ENCODE measurements at places on chromosomes 5 and 9.

DNA sequence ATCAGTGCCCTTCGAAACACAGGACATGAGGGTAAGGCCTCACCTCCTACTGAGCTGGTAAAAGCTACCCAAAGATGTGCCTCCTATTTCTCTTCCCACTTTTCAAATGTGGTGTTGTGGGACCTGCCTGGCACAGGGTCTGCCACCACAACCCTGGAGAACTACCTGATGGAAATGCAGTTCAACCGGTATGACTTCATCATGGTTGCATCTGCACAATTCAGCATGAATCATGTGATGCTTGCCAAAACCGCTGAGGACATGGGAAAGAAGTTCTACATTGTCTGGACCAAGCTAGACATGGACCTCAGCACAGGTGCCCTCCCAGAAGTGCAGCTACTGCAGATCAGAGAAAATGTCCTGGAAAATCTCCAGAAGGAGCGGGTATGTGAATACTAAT, 1.9 kb downstream of the IRGM start:
- no peak for DNase-seq

GRCh38 chr9:132044176-132044875, 35.3 kb downstream of the MED27 start:
- no peak for DNase-seq

GRCh38 chr9:76162086-76162730, 232.0 kb downstream of the RFK start:
- DNase-seq = no peak

DNA sequence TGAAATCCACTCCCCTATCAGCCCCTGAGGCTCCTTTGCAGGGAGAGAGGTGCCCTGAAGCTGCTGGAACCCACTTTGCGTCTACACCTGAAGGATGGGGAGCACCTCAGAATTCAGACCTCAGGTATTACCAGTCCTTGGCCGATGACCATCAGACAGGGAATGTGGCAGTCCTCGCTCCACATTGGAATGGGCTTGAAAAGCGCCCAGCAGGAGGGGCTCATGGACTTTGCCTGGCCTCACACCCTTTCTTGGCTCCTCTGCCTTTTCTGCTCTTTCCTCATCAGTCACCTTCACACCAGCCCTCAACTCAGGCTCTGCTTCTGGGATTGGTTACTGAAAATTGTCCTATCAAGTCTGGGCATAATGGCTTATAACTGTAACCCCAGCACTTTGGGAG, 83.9 kb downstream of the BARX1 start:
- DNase-seq = no peak

DNA sequence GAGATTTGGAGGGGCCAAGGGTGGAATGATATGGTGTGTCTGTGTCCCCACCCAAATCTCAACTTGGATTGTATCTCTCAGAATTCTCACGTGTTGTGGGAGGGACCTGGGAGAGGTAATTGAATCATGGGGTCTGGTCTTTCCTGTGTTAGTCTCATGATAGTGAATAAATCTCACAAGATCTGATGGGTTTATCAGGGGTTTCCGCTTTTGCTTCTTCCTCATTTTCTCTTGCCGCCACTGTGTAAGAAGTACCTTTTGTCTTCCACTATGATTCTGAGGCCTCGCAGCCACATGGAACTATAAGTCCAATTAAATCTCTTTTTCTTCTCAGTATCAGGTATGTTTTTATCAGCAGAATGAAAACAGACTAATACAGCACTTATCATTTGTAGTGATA, 29.5 kb upstream of the SPIN1 start:
- no peak for DNase-seq

DNA sequence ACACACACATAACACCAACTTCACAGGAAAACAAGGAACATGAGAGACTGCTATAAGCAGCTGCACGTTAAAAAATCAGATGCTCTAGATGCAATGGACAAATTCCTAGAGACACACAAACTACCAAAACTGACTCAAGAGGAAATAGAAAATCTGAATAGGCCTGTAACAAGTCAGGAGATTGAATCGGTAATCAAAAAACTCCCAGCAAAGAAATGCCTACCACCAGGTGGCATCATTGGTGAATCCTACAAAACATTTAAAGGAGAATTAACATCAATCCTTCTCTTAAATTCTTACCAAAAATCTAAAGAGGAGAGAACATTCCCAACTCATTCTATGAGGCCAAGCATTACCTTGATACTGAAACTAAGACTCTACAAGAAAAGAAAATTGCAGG, 54.9 kb downstream of the NDST1 start:
- peak; percentile 41 for DNase-seq

DNA sequence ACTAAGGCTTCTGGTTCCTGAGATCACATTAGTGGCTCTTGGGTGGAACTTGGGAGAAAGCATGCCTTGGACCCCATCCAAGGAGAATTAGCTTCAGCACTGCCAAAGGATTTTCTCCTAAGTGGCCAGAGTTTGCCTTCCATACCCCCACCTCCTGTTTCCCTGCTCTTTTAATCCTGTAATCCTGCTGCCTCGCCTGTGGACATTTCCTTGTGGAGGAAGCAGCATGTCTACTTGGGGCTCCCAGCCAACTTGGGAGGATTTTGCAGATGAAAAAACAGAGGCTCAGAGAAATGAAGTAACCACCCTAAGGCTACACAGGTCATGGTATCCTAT, 1.6 kb downstream of the ARSI start:
- no peak for DNase-seq

GRCh38 chr9:126097679-126098078, 228.9 kb upstream of the MVB12B start:
- DNase-seq = no peak

DNA sequence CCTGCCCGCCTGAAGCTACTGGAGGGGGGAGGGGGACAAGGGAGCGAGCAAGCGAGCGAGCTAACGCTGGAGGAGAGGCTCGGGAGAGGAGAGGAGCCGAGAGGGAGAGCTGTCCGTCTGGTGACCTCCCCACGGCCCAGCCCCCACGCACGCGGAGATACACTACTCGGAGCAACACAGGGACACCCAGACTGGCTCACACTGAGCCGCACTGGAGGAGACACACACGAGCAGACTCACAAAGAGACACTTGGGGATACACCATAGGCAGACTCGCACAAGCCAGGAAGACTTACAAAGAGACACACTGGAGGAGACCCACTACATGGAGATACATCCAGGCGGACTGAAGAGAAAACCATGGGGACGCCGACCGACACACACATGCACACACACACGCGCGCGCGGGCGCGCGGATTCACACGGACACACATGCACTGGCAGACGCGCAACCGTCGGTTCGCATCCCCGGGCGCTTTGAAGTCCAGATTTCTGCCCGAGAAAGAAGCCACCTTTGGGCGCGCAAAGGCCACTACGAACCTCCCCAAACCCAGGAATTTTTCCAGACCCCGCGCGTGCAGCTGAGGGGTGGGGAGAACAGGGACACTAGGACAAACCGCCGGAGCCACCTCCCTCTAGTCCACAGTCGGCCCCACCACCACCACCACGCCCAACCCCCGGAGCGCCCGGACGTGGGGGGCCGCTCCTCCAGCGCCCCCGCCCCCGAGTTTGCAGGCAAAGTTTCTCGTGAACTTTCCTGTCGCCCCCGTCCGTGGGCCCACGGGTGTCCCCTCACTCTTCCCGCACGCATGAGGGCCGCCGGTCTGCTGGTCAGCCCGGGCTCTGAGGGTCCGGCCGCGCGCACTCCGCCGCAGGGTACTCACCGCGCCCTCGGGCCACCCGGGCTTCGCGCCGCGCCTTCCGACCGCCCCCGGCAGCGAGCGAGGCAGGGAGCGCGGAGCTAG, 571 bp downstream of the CNTFR start:
- no peak for DNase-seq

GRCh38 chr5:117143406-117143805, 568.8 kb upstream of the SEMA6A start:
- DNase-seq = no peak

- no peak for DNase-seq
Observed at GRCh38 chr5:170483701-170484458, 19.9 kb upstream of the KCNIP1 start.

- no peak for DNase-seq
Observed at GRCh38 chr5:16837305-16837704, 98.8 kb downstream of the MYO10 start.

- DNase-seq = no peak
Observed at GRCh38 chr5:98333921-98334320, 439.5 kb upstream of the RGMB start.

DNA sequence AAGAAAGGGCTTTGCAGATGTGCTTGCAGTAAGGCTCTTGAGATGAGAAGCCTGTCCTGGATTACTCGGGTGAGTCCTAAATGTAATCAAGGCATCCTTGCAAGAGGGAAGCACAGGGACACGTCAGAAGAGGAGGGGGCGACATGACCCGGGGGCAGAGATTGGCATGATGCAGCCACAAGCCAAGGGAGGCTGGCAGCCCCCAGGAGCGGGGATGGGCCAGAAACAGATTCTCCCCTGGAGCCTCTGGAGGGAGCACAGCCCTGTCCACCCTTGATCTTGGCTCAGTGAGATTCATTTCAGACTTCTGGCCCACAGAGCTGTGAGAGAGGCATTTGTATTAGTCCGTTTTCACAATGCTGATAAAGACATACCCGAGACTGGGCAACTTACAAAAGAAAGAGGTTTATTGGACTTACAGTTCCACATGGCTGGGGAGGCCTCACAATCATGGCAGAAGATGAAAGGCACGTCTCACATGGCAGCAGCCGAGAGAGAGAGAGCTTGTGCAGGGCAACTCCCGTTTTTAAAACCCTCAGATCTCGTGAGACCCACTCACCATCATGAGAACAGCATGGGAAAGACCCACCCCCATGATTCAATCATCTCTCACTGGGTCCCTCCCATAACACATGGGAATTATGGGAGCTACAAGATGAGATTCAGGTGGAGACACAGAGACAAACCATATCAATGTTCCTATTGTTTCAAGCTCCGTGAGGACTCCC, 76.1 kb downstream of the ADAMTS2 start:
- DNase-seq = no peak

DNA sequence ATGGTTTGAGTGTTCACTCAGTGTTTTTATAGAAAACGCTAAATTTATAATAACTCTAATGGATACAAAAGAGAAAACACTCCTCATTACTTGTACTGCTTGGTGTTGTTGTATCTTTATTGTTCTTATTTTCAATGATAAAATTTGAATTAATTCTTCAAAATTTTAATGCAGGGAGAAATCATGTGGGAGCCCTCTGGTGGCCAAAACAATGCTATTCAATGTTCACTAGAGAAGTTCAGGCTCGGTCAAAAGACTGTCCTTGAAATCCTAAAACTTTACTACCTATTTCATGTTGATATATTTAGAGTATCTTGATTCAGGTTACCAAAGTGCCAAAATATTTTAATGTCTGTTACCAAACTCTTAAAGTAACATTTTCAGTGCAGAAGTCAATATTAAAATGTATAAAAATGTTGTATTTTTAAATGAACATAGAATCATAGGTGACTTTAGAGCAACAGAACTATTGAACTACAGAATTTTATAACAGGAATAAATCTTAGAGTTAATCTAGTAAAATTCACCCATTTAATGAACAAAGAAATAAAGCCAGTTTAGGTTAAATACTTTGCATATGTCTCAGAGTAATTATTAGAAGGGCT, 1259.8 kb downstream of the PTPRD start:
- DNase-seq = no peak

DNA sequence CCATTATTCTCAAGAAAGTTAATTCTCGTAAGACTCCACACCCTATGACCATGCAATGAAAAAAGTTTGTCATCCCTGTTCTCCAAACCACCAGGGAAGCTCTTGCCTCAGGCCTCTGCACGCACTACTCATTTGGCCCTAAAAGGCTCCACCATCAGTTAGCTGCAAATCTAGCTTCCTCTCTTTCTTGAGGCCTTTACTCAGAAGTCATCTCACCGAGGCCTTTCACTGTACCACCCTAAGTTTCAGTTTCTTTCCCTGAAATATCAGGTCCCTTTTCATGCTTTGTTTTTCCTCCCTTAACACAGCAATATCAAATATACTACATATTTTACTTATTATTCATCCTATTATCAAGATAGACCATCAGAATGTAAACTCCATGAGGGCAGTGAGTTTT, 39.1 kb downstream of the OXCT1 start:
- DNase-seq = no peak

Measured in SHP77 (cell line).